Stimulated activated CD4-positive, alpha-beta T cell treated with anti-CD3 and anti-CD28 coated beads, TNF-alpha, amount 100 ng/mL, for 48 hours (primary cell): ENCODE measurements at places on chromosomes 6 and 20.

- no peak for DNase-seq
Observed at GRCh38 chr6:16249971-16250370, 11.6 kb downstream of the GMPR start.

DNA sequence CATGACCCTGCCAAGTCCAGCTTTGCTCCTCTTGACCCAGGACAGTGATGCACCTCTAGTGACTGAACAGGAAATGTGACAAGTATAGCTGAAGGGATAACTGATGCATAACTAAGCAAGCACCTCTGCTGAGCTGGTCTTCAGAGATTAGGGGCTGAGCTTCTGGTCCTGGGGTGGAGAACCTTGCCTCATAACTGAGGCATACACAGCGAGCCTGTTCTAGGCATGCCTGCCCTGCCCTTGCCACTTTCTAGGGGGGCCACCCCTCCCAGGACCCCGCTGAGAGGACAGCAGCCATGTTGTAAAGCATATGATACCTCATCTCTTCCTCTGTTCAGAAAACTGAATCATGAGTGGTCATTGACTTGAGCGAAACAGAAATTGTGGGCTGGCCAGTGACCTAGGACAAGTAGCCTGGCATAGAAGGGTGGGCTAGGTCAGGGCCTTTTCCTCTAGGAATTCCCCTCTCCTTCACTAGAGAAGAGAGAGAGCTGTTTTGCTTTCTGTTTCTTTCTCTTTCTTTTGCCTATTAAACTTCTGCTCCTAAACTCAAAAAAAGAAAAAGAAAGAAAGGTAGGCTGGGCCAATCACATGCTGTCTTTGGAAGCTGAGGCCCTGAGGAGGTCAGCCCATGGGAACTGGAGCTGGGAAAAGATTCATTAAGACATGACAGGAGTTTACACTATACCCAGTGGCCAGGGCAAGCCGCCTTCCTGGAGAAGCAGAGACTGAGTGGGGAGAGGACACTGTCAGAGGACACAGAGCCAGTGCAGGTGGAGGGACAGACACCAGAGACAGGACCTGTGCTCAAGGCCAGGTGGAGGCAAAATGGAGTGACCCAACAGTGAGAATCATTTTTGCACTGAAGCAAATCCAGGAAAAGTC, 23.1 kb downstream of the ALDH5A1 start:
- DNase-seq = no peak

DNA sequence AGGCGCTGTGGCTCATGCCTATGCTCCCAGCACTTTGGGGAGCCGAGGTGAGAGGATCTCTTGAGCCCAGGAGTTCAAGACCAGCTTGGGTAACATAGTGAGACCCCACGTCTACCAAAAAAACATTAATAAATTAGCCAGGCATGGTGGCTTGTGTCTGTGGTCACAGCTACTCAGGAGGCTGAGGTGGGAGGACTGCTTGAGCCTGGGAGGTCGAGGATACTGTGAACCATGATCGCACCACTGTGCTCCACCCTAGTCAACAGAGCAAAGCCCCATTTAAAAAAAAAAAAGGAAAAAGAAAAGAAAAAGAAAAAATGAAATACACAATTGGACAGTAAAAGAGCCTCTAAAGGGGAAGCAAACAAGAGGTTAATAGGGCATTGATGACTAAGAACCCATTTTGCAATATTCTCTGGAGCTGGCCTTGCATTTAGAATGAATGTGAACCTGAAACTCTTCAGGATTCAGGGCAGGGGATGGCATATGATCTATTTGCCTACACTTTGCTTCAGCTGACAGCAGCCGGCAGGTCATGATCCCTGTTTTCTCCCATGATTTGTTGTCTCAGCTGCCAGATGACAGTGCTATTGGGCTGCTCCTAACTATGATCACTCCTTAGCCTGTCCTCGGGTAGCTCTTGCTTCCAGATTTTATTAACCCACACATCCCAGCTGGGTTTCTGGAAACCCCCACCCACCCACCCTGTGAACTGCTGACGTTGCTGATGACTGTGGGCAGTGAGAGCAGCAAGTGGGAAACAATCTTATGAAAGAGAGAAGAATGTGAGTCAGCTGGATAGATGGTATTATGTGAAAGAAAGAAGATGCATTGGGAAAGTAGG, 83.8 kb upstream of the ELOVL5 start:
- DNase-seq = no peak

- no peak for DNase-seq
Observed at GRCh38 chr6:42720739-42721138, 1.7 kb downstream of the PRPH2 start.

DNA sequence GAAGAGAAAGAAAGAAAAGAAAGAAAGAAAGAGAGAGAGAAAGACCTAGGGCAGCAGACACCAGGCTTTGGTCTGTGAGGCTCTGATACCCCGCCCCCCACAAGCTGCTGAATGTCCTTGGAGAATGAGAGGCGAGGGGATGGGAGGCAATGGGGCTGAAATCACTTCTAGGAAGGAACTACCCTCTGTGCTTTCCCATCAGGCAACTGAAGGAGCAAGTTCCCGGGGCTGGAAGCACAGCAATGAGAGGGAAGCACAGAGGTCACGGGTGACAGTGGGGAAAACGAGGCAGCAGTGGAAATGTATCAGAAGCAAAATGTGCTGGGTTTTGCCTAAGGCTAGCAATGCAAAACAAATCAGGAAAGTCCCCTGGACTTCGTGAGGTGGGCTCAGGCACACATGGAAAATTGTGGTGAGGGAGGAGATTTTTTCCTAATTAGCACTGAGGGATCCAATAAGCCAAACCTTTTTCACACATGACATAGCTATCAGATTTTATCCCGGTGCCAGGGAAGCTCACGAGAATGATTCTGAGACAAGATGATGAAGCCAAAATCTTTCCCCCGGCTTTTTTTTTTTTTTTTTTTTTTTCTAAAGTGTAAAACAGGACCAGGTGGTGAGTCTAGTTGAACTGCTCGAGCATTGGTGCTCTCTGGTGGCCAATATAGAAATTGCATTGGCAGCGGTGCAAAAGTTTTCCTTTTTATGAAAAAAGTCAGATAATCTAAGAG, 16.8 kb upstream of the ARFGEF2 start:
- peak; percentile 40 for DNase-seq

GRCh38 chr6:52164319-52165094, 21.7 kb upstream of the IL17A start:
- no peak for DNase-seq

DNA sequence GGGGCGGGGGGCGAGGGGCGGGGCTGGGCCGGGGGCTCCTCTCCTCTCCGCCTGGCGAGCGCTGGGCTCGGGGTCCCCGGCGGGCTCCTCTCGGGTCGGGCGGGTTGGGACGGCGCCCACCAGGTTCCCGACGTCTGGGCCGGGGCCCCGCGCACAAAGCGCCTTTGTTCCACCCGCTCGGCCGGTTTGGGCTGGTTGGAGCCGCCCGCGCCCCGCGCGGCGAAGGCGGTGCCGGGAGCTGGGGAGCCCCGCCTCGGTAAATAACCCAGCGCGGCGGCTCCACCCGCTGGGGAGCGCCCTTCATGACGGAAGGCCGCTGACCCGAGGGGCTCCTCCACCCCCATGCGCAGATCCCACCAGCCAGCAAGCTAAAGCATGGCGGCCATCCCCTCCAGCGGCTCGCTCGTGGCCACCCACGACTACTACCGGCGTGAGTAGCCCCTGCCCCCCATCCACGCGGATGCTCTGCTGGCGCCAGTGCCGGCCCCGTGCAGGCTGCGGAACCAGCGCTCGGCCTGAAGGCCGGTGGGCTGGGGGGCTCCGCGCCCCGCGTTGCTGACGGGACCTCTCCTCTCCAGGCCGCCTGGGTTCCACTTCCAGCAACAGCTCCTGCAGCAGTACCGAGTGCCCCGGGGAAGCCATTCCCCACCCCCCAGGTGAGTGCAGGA, 503 bp downstream of the PPDPF start:
- DNase-seq = peak; percentile 68

DNA sequence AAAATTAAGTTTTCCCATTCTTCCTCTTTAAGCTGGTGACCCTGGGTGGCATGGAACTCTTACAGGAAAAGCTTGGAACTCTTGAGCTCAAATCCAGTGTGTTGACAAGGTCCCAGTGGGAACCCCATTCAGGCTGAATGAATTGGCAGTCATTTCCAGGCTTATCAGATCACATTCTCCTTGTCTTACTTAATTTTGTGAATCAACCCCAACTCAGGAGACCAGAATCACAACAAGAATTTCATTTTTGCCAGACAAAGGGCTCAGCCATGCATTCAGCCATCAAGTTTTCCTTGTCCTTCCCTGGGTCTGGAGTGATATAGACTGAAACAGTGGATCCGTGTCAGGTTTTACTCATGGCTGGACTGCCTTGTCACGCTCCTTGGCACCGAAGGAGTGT, 92.1 kb upstream of the EEF1E1 start:
- no peak for DNase-seq

DNA sequence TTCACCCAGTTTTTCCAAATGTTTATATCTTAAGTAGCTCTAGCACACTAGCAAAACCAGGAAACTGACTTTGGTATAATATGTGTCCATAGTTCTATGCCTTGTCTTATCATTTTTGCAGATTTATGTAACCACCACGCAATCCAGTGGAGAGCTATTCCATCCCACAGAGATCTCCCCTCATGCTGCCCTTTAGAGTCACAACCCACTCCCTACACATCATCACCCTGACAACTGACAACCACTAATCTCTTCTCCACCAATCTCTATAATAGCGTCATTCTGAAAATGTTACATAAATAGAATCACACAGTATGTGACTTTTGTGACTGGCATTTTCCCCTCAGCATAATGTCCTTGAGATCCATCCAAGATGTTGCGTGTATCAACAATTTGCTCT, 29.1 kb downstream of the HLA-DRB5 start:
- no peak for DNase-seq

DNA sequence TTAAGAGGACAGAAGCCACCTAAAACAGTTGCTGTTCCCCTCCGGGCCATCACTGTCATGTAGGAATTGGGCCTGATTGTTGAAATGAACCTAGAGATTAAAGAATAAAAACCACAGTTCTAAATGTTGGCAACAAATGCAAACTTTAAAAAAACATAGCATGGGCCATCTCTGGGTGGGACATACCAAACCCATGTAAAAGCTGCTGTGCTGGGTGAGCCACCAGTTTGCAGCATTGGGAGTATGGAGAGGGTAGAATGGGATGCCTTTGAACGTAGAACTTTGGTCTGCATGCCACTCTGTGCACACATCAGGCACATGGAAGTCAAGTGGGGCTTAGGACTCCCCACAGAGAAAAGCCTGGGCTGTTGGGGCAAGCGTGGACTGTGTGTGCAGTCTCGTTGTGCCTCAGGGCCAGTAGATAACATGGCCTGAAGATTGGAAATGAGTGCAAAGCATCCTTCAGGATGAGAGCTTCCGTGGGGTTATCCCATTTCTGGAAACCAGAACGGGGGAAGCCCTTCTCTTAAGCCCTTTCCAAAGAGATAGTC, 28.1 kb downstream of the EPB41L1 start:
- DNase-seq = no peak

GRCh38 chr6:24329022-24329421, 28.8 kb downstream of the DCDC2 start:
- DNase-seq = no peak

DNA sequence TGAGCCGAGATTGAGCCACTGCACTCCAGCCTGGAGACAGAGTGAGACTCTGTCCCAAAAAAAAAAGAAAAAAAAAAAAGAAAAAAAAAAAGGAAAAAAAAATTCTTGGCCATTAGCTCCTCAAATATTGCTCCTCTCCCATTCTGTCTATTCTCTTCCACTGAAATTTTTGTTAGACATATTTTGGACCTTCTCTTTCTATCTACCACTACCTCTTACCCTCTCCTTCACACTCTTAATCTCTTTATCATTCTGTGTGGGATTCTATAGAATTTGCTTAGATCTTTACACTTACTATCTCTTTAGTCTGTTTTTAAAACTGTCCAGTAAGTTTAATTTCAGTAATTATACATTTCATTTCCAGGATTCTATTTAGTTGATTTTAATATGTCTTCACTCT, 85.0 kb downstream of the IRAK1BP1 start:
- DNase-seq = no peak

- DNase-seq = no peak
Observed at GRCh38 chr6:30752157-30752927, 8.0 kb upstream of the IER3 start.

DNA sequence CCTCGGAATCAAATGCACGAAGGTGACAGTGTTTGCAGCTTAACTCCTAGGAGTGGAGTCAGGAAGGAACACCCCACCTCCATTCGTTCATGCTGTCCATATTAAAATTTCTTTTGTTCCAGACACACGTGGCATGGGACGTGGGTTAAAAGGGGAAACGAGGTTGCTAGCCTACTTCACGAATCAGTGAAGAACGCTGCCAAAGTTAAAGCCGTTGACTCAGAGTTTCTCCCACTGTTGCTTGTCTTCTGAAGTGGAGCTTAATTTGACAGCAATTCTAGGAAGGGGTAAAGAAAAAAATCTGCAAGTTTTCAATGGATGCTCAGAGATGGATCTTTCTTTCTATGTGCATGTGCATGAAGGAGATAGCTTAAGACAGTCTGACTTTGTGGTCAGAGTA, 499.1 kb downstream of the CD83 start:
- no peak for DNase-seq

- DNase-seq = no peak
Observed at GRCh38 chr6:74137911-74138310, 441.9 kb downstream of the CD109 start.

- DNase-seq = no peak
Observed at GRCh38 chr20:1166948-1167720, 17.6 kb downstream of the TMEM74B start.

DNA sequence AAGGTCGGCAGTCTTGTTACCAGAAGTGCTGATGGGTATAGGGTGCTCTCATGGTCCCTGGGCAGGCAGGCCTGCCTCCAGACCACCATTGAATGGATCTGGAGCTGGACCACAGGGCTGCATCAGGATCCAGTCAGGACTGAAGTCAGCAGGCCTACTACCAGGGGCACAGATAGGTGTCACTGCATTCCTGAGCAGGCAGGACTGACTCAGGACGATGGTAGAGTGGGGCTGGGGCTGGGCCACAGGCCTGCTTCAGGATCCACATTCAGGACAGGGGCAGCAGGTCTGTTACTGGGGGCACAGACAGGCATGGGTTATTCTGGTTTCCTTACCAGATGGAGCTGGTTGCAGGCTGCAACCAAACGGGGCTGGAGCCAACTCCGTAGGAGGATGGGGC, 51.4 kb upstream of the MAP3K4 start:
- no peak for DNase-seq

GRCh38 chr6:32046450-32047083, 8.4 kb downstream of the CYP21A2 start:
- no peak for DNase-seq

- no peak for DNase-seq
Observed at GRCh38 chr6:126824815-126825214, 293.7 kb upstream of the RSPO3 start.
